ENCODE measurements at places on chromosomes 3 and 15.

GRCh38 chr3:107643038-107643883, 120.5 kb downstream of the BBX start:
- DNase-seq: no peak

- no peak for DNase-seq
Observed at GRCh38 chr15:46293550-46293949, 658.7 kb downstream of the SQOR start.

- DNase-seq: no peak
Observed at GRCh38 chr15:94857466-94857865, 626.1 kb downstream of the MCTP2 start.

DNA sequence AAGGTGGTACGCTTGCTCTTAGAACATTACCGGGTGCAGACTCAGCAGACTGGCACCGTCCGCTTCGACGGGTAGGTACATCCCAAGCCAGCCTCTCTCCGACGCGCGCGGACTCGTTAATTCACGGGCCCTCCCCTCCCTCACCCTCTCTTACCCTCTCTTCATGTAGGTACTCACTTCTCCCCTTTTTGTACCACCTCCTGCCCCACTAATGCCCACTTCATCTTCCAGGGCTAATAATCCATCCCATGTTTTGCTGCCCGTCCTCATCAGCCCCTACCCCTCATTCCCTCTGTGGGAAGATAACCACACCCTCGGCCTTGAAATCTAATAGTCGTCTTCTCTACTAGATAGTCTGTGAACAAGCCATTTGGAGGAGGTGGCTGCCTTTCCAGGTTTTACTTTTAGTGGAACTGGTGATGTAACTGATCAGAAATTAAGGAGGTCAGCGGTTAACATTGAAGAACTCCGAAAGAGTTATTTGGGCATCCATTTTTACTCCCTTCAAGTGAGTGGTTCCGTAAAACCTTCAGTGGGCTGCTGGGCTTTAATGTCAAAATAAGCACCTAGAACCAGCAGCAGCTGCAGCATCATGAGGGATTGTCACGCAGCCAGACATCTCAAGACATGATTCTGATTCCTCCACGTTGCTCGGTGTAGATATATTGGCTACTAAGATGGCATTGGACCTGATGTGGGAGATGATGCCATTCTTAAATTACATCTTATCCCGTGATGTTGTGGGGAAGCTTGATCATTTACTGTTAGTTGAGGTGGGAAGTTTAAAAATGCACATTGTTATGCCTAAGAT, 1.3 kb downstream of the FEM1B start:
- no peak for DNase-seq

DNA sequence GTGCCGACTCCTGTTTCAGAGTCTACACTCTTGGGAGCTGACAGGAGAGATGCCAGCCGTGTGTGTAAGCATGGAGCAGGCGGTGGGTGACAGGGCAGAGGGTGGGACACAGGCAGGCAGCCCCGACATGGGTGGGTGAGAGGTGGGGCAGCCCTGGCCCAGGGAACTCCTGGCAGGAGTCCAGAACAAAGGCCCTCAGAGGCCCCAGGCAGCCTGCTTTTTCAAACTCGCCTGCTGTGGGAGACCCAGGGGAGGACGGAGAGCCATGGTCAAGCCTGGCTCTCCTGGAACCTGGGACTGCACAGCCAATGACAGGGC, 29.3 kb upstream of the SLC41A3 start:
- DNase-seq: no peak

DNA sequence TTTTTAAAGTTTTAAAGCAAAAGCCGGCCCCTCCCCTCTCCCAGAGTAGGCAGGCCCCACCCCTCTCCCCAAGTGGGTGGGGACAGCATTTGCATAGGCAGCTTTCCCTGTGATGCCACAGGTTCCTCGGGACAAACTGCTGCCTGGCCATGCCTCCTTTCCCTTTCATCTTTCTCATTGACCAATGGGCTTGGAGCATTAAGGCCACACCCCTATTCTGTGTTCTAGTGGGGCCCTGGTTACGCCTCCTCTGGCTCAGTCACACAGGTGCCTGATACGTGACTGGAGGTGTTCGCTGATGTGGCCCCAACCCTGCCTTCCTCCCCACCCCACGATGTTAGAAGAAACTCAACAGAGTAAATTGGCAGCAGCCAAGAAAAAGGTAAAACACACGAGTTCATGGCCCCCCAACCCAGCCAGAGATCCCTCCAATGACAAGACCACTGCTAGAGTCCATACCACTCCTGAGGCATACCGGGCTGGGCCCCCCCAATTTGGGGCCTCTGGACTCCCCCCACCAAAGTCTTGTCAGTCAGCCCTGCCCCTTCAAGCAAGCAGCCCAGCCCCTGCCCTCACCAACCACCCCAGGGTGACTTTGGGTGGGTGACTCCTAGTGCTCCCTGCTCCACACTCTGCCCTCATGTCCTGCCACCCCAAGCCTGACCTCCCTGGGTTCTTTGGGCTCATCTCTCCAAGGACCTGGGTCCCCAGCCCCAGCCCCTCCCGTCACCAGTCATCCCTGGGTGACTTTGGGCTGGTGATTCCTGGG, 62.8 kb upstream of the CSPG4 start:
- DNase-seq: no peak

DNA sequence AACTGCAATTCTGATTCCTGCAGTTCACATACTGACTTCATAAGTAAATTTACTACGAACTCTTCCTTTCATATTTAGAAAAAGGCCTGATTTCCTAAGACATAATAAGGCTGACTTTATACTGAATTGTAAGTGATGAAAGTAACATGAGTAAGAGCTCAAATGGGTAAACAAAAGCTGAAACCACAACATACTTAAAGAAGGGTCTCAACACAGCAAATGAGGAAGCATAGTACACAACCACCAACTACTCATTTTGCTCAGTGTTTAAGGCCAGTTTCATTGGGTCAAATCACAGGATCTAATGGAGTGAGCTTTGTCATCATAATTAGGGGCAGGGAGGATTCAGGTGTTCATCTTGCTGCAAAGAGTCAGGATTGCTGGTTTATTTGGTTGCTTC, 81.4 kb downstream of the SETD2 start:
- DNase-seq: no peak

DNA sequence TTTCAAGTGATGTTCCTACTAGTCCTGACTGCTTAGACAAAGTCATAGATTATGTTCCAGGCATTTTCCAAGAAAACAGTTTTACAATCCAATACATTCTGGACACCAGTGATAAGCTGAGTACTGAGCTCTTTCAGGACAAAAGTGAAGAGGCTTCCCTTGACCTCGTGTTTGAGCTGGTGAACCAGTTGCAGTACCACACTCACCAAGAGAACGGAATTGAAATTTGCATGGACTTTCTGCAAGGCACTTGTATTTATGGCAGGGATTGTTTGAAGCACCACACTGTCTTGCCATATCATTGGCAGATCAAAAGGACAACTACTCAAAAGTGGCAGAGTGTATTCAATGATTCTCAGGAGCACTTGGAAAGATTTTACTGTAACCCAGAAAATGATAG, 3.8 kb downstream of the TIPARP start:
- no peak for DNase-seq

DNA sequence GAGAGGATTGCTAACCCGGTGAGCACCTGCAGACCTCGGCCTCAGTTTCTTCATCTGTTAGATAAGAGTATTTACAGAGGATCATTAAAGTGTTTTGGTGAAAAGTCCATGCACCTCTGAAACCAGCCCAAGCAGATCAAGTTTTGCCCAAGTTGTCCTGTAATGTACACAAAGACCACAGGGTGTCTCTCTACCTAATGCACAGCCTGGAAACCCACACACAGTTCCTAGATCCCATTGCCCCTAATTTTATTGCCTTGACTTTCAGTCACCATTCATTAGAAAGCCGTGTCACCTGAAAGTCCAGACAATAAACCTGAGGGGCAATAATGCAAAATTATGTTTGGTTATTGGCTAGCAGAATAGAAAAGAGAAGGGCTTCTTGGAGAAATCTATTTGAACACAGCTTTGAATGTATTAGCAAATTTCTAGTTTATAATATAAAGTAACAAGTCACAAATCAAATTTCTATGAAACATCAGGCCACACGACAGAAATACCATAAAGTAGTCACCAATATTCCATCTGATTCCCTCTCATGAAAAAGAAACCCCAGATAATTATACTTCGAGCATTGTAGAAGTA, 161.3 kb upstream of the SLC2A2 start:
- no peak for DNase-seq

GRCh38 chr15:80182611-80183261, 29.9 kb downstream of the FAH start:
- DNase-seq: no peak

- no peak for DNase-seq
Observed at GRCh38 chr3:57545636-57546268, 1.6 kb upstream of the DNAH12 start.

DNA sequence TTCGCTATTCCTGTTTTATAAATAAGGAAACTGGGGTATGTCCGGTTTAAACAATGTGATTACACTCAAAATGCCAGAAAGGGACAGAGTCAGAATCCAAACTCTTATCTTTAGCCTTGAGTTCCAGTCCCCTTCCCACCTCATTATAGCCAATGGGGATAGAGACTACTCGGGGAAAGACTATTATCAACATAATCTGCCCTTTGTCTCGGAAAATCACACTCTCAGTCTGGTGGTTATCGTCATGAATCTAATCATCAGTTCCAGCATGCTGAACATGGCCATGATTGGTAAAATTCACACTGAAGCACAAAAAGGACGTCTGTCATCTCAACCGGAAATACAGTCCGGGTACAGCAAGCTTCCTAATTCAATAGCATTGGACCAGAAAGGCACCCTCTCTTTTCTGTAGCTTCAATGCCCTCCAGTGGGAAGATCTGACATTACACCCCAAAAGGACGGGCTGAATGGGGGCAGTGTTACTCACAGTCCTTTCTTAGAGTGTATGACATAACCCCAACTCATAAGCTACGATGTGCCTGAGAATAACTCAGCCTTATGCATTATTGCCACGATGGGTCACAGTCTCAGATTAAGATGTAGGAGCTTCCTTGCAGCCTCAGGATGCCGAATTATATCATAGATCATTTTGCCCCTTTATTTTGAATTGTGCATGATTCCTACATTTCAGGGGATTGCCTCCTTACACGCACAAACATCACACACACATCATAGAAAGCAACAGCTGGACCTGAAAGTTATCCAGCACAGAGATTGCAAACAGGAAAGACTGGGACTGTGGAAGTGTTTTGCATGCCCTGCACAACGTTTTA, 390.4 kb upstream of the LMCD1 start:
- DNase-seq: peak; percentile 5

DNA sequence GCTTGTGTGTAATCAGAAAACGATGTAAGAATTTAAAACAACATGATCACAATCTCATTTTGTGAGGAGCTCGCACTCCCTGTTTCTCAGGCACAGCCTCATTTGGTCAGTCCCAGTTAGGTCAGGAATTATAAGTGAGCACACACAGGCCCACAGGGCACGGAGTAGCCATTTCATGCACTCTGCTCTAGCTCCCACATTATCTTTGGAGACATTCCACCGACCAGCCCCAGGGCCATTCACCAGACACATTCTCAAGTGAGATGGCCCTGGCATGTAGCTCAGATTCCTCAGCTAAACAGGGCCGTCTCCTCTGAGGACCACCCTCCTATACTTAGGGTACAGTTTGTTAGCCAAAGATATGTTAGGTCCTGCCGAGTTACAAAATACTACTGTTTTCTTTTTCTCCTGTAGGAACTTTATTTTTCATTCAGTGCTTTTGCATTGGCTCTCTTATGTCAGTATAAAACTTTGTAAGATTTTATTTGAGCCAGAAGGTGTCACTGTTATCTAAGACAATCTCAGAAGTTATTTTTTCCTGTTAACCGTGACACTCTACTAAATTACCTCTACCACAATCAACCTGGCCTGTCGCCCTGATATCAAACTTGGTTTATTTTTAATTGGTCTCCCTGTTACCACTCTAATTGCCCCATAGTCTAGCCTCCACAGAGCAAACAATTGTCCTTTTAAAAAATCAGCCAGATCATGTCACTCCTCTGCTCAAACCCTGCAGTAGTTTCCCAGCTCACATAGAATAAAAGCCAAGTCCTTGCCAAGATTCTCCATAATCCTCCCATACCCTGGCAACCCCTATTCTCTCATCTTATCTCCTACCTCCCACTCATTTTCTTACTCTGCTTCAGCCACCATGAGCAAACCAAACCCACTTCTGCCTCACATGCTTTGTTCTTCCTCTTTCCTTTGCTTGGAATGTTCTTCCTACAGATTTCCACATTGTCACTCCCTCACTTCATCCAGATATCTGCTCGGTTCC, 105.7 kb downstream of the PPP2R3A start:
- DNase-seq: no peak

DNA sequence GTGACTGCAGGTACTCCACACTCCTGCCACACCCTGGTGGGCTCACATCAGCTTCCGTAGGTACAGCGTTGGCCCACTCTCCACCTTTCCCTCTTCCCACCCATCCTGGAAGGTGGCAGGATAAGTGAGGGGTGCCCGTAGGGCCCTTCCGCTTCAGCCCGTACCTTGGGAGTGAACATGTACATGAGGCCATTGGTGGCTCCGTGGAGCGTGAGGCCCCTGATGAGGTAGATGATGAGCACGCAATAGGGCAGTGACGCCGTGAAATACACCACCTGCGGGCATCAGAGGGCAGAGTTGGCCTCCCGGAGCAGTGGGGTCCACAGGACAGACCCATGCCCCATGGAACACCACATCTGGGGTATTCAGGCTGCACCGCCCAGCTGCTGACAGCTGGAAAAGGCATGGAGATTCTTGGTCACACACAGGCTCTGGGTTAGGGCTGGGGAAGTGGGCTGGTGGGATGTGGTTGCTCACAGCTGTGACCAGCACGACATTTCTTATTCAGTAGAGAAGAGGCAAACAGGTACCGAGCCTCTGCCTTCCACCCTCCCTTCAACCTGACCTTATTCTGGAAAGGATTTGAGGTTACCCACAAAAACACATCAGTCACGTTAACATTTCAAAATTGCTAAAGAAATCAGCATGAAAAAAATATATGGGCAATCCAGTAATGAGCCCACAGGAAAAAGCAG, 23.8 kb downstream of the SLC6A20 start:
- DNase-seq: no peak

GRCh38 chr3:133703915-133704314, 42.2 kb upstream of the TOPBP1 start:
- DNase-seq: no peak
